ENCODE measurements at places on chromosomes 2 and 18. TPM values are rescaled to one million over a fixed set of nuclear protein-coding genes. Genes with fewer than 3 reads are reported as not detected.

Gene GNLY
- not detected for total RNA-seq

Gene ALLC
- total RNA-seq, result not detected

Gene SLC35F5
- 140 TPM for total RNA-seq

Gene GPAT2
- 13.7 TPM for total RNA-seq

Gene UGT1A8
- total RNA-seq, result 0.12 TPM

Gene FBXO48
- total RNA-seq, result 0.66 TPM

Gene ADAM23
- 9.9 TPM for total RNA-seq

Gene CTLA4
- not detected for total RNA-seq

Gene NEU2
- total RNA-seq, result not detected

Gene AAMP
- total RNA-seq, result 160 TPM

Gene PECR
- 21.4 TPM for total RNA-seq

Measured in uterine smooth muscle cell (primary cell).